CD4-positive, alpha-beta T cell treated with Interleukin-15 for 4 hours (primary cell): ENCODE measurements at places on chromosomes 2 and 18.

- no peak for DNase-seq
These were observed 1.3 kb downstream of the STK39 start for GRCh38 chr2:168246072-168246482.

- DNase-seq: no peak
These were observed 41.2 kb downstream of the COL3A1 start for GRCh38 chr2:189015359-189015758.

DNA sequence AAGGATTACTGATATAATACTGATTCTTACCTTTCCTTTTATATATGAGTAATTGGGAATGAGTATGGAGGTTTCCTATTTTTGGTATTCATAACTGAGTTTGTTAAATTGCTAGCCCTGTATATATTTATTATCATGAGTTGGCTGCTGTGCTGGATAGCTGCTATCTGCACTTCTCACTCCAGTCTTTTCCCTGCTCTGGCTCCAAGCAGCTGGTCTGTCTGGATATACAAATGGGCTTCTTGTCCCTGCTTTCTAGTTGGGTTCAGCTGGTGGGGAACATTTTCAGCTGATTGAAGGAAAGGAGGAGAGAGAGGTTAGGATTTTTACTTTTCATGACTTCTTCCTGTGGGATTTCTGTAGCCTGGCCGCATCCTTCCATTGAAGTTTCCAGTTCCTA lies 41.2 kb downstream of the AGFG1 start:
- no peak for DNase-seq

DNA sequence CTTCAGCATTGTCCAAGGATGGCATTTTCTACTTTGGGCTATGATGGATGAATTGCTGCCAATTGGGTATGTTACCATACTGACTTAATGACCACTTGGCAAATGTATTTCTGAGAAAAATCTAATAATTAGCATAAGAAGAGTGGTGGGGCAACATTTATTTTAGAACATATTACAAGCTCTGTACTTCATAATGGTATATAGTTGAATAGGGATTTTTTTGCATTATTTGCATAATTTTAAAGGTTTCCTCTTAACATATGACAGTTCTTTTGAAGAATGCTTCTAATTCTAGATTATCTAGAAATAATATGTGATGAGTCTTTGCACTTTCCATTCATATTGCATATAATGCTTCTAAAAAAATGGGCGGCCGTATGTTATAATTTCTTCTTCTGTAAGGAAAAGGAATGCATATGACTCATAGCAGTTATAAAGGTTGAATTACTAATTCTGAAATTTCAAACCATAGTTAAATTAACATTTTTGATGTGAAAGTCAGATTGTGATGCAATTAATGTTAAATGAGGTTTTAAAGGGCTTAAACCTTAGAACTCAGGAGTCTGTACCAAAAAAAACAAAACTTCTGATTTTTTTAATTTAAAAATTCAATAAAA lies 1652.3 kb upstream of the SLC39A10 start:
- no peak for DNase-seq

- no peak for DNase-seq
These were observed 785.5 kb upstream of the RAB6C start for GRCh38 chr2:129193961-129194360.

DNA sequence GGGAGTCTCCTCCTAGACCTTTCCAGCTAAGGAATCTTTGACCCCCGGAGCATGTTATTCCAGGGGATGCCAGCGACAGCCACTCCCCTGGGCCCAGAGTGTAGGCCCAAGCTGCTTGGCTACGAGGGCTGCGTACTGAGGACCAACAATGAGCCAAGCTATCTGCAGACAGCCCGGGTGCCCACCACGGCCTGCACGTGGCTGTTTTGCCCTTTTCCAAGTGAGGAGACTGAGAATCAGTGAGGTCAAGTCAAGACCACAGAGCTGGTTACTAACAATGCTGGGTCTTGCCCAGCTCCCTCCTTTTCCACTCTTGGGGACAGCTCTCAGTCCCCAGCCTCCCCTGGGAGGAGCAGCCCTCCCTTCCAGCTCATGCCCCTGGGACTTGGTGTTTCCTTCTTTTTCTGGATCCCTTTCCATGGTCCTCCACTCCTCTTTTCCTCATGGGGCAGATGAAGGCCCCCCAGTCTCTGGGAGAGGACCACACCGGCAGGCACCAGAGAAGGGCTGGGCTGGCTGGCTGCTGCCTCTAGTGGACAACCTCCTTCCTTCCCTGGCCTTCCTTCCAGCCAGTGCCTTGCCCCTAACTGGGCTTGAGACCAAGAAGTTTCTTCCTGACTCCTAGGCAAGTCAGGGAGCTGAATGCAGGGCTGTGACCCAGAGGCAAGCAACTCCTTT lies 550 bp upstream of the MALL start:
- DNase-seq: no peak

DNA sequence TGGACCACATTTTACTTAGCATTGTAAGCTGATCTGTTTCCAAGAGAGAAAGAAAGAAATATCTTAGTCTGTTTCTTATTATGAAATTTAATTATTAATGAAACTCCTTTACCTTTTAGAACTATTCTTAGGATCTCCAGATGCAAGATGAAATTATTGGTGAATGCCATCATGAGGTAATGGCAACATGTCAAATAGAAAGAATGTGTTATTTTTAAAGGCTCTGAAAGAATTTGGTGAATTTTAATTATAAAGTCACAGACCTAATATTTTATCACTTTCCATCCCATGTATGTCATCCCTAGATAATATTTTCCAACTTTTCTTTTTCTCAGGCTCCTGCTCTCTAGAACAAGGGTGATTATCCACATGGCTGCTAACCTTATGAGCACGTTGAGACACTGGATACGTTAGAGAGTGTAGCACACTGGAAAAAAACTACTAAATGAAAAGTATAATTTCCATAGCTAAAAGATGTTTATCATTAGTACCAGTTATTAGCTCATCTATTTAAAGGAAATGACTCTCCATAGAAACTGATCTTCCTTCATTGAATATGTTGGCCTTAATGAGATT lies 95.2 kb upstream of the SCG2 start:
- no peak for DNase-seq

- DNase-seq: no peak
These were observed 30.3 kb downstream of the ALMS1 start for GRCh38 chr2:73415906-73416305.

GRCh38 chr2:32931945-32932709 lies 14.6 kb upstream of the LTBP1 start:
- no peak for DNase-seq

GRCh38 chr2:196361606-196362326 lies 190.4 kb upstream of the STK17B start:
- no peak for DNase-seq

GRCh38 chr2:196954001-196954400 lies 27.5 kb upstream of the PGAP1 start:
- DNase-seq: no peak
